ENCODE measurements at places on chromosomes 4 and X.

GRCh38 chr4:41108481-41108880, 105.9 kb downstream of the APBB2 start:
- DNase-seq: no peak

DNA sequence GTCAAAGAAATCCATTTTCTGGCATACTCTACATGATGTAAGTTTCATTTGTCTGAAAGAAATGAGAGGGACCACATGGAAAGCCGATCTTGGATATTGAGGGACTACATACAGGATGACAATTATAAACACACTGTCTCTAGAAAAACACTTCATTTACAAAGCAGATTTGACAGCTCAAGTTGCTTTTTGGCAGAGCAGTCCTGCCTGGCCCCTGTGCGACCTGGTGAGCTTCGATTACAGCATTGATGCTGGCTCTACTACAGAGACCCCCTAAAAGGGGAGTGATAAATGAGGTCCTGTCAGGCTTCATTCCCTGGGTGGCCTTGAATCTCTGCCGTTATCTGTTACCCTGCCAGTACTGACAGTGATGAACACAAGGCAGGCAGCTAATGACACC, 215.2 kb upstream of the NOCT start:
- no peak for DNase-seq

DNA sequence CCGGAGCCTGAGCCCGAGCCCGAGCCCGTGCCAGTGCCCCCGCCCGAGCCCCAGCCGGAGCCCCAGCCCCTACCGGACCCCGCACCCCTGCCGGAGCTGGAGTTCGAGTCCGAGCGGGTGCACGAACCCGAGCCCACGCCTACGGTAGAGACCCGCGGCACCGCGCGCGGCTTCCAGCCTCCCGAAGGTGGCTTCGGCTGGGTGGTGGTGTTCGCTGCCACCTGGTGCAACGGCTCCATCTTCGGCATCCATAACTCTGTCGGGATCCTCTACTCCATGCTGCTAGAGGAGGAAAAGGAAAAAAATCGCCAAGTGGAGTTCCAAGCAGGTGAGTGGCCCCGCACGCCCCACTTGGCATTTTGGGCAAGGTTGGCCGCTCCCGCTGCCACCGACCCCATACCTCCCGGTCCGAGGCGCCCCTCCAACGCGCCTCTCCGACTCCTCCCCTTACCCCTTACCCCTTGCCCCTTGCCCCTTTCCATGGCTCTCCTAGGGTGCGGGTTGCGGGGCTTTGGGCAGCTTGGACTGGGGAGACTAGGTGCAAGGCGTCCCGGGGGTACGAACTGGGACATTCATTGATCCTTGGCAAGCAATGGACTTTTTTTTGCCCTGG, 553 bp downstream of the SLC16A2 start:
- peak; percentile 18 for DNase-seq

DNA sequence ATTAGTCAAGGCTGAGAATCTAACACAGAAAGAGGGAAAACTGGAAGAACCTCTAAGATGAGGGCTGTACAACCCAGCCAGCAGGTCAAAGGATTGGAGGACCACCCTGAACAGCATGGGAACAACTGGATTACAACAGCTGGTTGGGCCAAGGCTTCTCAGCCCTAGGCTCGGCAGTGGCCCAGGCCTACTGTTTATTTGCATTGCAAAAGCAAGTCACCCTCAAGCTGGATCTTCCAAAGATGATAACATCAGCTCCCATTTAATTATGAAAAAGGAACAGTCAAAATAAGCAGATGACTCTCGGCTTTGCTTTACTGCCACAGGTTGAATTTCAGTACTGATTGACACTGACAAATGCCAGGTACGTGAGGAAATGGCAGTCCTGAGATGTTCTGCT, 61.8 kb downstream of the GPC3 start:
- DNase-seq: peak; percentile 31

Data from muscle of leg (tissue), 16 donors.